RPMI8226 (cell line): ENCODE measurements at places on chromosomes 13 and 19.

DNA sequence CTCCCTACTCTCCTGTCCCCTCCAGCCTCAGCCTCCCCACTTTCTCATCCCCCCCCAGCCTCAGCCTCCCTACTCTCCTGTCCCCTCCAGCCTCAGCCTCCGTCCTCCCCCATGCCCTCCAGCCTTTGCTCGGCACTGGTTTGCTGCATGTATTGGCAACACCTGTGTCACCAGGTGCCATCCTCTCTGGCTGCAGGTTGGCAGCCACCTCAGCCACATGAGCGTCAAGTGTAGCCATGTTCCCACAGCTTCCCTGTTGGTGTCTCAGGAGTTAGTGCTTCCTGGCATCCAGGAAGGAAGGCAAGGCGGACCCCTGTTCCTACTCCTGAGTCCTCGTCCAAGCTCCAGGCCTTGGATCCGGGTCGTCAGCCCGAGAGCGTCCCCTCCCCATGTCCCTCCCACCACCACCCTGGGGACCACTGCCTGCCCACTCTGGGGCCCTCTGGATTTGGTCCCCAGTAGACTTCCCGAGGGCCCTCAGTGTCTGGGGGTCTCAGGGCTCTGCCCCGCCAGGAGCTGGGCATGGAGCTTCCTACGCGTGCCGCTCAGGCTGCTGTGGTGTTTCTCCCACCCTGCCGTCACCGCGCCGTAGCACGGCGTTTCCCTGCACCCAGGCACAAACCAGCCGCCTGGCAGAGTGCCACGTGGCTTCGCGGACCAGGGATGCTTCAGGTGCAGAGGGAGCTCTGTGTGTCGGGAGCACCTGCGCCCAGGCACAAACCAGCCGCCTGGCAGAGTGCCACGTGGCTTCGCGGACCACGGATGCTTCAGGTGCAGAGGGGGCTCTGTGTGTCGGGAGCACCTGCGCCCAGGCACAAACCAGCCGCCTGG lies 128.3 kb upstream of the MCF2L start:
- no peak for DNase-seq

- no peak for DNase-seq
Observed at GRCh38 chr13:30685987-30686386, 49.4 kb upstream of the ALOX5AP start.

- DNase-seq = peak; percentile 35
Observed at GRCh38 chr19:14113762-14114414, 3.7 kb downstream of the PRKACA start.

DNA sequence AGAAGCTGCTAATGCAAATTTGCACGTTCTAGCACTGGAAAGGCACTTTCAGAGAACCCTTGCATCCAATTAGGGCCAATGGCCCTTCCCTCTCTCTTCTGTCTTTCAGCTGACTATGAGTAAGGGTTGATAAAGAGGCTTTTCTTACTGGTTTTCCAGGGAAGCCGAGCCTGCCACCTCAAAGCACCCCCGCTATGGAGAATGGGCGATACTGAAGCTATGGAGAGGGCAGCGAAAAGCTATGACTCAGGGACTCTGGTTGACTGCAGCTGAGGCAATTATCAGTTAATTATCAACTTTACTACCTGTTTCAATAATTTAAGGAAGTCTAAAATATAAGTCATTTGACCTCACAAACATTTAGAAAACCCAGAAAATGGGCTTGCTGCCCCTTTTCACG lies 115.8 kb downstream of the TRPC4 start:
- no peak for DNase-seq
